Activated CD4-positive, alpha-beta T cell treated with anti-CD3 and anti-CD28 coated beads, Interleukin-2, Interleukin-6, amounts not matched to agents 100 ng/mL and 50 ng/mL, durations not matched to agents 16 hours and 8 hours (primary cell): ENCODE measurements at places on chromosomes 2 and 18.

GRCh38 chr2:33365264-33365970 lies 111.0 kb upstream of the RASGRP3 start:
- no peak for DNase-seq

DNA sequence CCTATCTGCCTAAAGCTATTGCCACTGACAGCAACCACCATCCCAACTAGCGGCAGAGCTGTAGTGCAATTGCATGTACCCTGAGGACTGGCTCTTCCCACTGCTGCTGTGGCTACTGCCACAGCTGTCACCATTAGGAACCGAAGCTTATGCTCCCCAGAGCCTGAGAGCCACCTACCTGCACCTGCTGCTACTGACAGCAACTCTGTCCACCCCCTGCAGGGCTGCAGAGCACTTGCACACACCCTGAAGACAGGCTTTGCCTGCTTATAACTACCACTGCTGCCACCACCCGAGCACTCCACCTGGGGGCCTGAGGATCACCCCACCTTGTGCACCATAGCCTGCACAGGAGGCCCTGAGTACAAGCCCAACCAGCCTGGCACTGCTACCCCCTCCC lies 217.6 kb upstream of the FOSL2 start:
- DNase-seq, result no peak

- no peak for DNase-seq
Measured at GRCh38 chr2:30310955-30311354, 79.6 kb downstream of the LBH start.

DNA sequence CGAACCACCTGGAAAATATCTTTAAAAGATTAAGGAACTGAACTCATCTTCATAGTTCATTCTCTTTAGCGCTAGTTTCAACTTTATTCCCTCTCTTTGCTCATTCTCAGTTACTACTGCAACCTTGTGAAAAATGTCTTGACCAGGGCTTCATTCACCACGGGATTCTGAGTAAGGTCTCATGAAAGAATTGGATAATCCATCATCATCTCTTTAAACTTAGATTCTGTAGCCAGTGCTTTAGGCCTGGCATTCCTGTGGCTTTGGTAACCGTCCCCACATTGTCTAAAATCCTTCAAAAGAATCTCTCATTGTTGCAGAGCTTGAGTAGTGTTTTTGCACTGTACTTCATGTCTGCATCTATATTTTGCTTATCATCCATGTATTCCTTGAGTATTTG lies 229.5 kb downstream of the ETAA1 start:
- no peak for DNase-seq

DNA sequence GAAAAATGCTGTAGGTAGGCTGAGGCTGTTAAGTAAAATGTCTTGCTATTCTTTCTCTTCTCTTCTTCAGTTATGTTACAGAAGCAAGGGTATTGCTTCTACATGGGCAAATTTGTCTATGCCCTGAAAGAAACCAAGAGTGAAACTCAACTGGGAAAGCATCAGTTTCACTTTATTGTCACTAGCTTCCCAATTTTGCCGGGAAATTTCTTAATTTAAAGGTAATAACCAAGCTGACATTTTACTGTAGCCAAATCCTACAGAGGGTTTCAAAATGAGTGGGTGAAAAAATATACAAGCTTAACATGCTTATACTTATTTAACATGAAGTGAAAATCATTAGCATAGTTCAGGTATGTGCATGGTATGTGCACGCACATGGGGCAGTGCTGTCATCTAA lies 3.2 kb downstream of the TANK start:
- DNase-seq, result peak; percentile 59

- no peak for DNase-seq
Measured at GRCh38 chr2:152825834-152826233, 107.4 kb downstream of the ARL6IP6 start.

- DNase-seq, result no peak
Measured at GRCh38 chr2:58614219-58614618, 373.1 kb upstream of the FANCL start.

DNA sequence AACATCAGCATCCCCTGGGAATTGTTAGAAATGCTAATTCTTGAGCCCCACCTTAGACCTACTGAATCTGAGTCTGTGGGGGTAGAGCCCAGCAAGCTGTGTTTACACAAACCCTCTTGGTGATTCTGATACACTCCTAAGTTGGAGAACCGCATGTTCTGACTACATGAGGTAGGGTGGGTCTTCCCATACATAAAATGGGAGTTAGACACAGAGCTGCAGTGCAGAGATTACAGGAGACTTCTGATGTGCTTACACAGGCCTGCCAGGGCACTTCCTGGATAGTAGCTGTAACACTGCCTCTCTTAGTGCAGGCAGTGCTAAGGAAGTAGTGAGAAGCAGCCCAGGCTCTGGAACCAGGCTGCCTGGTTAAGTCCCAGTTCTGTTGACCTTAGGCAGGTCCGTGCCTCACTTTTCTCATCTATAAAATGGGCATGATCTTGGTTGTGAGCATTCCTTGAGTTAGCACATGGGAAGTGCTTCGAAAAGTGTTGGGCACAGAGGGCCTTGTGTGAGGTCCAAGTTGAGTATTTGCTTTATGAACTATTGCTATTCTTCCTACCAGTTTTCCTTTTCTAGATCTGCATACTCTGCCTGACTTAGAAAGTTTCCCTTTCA lies 67.3 kb downstream of the GLI2 start:
- DNase-seq, result no peak

- DNase-seq, result no peak
Measured at GRCh38 chr18:35024965-35025364, 16.2 kb upstream of the MAPRE2 start.

- no peak for DNase-seq
Measured at GRCh38 chr2:165529130-165529529, 59.6 kb downstream of the CSRNP3 start.

DNA sequence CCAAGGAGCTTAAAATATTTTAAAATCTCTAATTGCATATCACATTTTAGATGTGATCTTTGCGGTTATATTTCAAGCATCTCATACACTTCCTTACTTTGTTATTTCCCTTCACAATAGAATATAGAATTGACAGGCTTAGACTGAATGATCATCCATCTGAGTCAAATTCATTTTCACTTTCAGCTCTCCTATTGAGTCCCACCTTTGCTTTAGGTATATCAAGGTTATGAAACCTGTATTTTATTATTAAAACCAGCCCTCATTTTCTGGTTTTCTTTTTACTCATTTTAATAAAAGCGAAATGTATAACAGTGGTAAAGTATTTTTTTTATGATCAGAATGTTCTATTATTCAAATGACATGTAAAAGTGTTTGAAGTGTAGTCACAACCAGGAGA lies 162.9 kb upstream of the KYNU start:
- no peak for DNase-seq

DNA sequence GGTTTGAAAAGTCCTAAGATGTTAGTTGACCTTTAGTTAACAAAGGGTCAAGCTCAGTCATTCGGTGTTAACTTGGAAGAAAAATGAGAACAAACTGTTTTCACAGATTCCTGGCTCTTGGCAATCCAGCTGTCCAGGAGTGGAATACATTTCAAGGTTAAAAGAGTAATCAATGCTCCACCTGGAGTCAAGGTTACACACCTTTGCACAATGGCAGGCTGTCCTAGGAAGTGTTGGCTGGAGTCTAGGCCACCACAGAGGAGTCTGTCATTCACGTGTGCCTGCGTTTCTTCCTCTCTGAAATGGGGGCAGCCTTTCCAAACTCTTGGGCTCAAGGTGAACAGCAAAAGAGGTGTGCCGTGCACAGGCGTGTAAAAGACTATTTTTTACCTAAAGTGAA lies 6.3 kb upstream of the ID2 start:
- no peak for DNase-seq

DNA sequence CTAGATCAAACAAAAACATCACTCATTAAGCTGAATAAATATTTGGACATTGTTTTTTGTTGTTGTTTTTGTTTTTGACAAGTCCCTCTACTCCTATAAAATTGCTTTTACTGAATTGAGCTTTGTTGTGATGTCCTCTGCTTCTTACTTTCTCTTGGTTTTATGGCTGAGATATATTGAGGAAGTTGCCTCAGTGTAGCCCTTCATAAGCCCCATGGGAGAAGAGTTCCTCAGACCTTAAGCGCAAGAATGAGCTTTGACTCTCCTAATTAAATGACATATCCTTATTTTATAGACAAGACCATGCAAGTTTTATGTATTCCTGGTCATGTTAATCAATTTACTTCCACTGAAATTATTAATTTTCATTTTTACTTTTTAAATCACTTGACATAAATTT lies 54.9 kb downstream of the CERKL start:
- no peak for DNase-seq

DNA sequence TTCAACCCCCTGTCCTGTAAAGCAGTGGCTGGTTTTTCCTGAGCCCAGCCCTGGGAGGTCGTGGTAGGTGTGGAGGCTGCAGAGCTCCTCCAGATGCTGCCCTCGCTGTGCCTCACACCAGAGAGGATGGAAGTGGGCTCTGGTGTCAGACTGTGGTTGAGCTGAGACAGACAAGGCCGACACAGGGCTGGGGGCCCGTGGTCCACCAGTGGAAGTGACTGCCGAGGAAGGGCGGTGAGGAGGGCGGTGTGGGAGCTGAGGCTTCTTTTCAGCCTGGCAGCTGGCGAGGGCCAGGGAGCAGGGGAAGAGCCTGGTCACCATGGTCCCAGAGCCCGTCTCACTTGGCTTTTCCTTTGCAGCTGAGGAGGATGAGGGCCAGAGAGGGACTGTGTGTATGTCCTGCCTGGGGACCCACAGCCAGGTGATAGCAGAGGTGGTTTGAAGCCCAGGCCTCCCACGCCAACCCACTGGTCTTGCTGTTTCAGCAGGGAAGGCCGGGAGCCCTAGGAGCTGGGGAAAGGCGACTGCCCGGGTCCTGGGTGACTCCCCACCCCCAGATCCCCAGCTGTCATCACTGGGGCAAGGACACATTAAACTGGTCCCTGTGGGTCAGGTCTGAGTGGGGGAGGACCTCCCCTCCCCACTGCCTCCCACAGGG lies 8.5 kb downstream of the SFTPB start:
- DNase-seq, result no peak

DNA sequence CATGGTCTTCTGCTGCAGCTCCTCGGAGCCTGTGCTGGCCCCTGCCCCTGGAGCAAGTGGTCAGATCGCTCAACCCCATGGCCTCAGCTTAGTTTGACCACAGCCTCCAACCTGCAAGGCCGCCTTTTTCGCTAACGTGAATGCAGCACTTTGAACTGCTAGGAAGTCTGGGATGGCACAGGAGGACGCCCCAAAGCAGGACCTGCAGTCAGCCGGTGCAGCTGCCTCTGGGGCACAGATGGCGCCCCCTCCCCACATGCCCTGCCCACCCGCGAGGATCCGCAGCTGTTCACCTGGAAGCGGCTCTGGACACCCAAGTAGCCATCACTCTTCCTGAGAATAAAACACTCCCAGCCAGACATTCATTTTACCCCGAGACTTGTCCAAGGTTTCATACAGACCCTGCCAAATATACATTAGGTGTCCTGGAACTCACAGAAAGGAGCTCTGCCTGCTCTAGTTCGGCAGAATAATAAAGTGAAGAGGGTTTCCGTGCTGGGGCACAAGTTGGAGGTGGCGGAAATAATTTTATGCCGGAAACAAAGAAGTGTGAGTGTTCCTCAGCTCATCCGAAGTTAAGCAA lies 510.1 kb downstream of the EIPR1 start:
- DNase-seq, result no peak

- DNase-seq, result no peak
Measured at GRCh38 chr2:176122683-176123410, at the start of gene HOXD9. HOXD9 (plus strand) TSS chr2:176122719; CDS start chr2:176122769, 50 bp downstream.

DNA sequence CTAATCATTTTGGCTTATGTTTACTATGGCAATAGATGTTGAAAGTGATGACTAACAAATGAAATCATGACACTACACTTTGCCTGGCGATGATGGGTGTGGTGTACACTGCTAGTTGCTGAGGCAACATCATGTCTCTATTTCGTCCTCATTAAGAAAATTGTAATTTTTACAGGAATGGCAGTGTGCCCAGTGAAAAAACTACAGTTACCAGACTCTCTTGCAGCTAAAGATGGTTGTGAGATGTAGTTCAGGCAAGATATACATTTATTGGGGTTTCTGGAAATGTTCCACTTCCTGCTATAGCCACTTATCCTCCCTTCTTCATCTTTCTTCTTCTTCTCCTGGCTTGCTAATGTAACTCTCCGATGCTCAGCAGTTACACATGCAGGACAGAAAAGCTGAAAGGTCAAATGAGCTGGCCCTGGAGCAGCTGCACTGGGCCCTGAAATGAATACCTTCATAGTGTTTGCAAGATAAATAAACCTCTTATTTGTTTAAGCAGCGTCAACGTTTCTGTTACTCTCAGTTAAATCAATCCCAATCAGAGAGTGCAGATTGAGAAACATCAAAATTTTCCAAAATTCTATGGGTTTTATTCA lies 46.0 kb downstream of the SOCS6 start:
- no peak for DNase-seq

DNA sequence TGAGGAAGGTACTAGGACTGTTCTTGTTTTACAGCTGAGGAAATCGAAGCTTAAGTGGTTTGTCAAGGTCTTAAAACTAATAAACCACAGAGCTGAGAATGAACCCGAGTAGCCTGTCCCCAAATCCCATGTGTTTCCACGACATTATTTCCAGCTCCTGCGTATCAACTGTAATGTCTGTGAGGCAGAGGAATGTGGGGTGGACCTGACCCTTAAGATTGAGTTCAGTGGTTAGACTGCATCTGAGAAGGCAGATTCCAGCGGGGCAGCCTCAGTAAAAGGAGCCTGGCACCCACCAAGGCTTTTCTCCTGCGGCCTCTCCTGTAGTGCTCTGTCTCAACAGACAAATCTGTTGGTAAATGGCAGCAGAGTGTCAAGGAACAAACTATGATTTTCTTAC lies 81.9 kb upstream of the TMEM178A start:
- DNase-seq, result no peak

- no peak for DNase-seq
Measured at GRCh38 chr2:233639860-233640259, 3.6 kb downstream of the UGT1A10 start.

DNA sequence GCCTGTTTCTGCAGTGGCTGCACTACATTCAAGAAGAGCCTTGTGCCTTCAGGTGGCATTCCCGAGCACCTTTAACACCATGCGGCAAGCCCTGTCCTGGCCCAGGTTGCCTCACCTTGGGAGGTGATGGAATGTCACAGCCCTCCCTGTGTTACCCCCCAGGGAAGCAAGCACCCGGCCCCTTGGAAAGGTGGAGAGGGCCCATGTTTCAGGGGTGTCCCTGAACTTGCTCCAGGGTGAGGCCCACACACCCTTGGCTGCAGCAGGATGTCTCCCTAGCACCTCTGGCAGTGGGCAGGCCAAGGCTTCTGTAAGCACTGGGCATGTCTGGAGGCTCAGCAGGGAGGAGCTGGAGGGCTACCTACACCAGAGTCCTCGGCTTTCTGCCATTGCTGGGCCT lies 29.3 kb upstream of the ACAA2 start:
- no peak for DNase-seq

GRCh38 chr2:238644095-238645081 lies 203.5 kb upstream of the TWIST2 start:
- DNase-seq, result no peak

- peak; percentile 66 for DNase-seq
Measured at GRCh38 chr18:24726727-24727492, 266.5 kb downstream of the HRH4 start.

GRCh38 chr2:38064801-38065501 lies 11.0 kb downstream of the CYP1B1 start:
- DNase-seq, result no peak

- no peak for DNase-seq
Measured at GRCh38 chr2:167249197-167249596, 360.9 kb downstream of the XIRP2 start.

GRCh38 chr18:34077599-34077998 lies 147.1 kb downstream of the NOL4 start:
- DNase-seq, result no peak

- no peak for DNase-seq
Measured at GRCh38 chr2:120626566-120626965, 109.1 kb upstream of the GLI2 start.
